ENCODE measurements at places on chromosomes 4 and X.

DNA sequence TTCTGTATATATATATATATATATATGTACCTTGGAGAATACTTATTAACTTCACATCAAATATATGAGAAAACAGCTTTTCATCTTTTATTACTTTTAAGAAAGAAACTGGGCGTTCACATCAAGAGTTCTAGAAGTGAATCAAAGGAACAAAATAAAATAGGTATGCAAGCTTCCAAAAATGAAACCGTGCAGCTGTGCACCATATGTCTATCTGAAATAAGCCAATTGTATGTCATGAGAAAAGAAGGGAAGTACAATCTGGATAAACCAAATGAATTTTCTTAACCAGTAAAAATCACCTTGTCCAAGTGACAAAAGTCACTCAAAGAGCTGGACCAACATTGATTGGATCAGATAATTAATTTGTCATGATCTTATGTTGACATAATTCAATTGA, 405.4 kb upstream of the TECRL start:
- no peak for DNase-seq

DNA sequence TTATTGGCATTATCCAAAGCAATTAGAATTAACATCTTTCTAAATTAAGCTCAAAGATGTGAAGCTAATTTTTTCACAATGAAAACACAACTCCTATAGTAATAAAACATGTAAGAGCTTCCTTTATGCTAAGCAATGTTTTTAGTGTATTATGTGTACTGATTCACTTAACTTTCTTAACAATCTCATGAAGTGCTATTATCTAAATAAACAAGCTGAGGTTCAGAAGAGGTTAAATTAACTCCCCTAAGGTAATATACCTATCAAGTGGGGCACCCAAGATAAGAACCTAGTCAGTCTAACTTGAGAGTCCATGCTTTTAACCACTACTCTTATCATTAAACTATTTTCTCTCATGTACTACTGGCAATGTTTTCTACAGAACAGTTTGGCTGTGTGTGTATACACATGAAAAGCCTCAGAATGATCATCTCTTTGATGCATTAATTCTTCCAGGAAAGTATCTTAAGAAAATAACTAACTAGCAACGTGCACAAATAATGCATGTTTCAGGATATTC, 13.6 kb downstream of the G3BP2 start:
- no peak for DNase-seq

GRCh38 chr4:102168580-102168979, 176.7 kb downstream of the SLC39A8 start:
- DNase-seq, result no peak

GRCh38 chrX:124023838-124024238, 62.3 kb downstream of the STAG2 start:
- no peak for DNase-seq

Data from hematopoietic multipotent progenitor cell treated with erythropoietin and hydrocortisone succinate and interleukin-3 and kit ligand, for 4 days (in vitro differentiated cells).